ENCODE measurements at places on chromosomes 12 and 14.

GRCh38 chr12:132776816-132777568, 15.4 kb upstream of the ANKLE2 start:
- no peak for DNase-seq

- no peak for DNase-seq
Observed at GRCh38 chr14:94989946-94990345, 167.4 kb downstream of the DICER1 start.

- DNase-seq = no peak
Observed at GRCh38 chr14:73736842-73737241, 22.7 kb upstream of the PNMA1 start.

DNA sequence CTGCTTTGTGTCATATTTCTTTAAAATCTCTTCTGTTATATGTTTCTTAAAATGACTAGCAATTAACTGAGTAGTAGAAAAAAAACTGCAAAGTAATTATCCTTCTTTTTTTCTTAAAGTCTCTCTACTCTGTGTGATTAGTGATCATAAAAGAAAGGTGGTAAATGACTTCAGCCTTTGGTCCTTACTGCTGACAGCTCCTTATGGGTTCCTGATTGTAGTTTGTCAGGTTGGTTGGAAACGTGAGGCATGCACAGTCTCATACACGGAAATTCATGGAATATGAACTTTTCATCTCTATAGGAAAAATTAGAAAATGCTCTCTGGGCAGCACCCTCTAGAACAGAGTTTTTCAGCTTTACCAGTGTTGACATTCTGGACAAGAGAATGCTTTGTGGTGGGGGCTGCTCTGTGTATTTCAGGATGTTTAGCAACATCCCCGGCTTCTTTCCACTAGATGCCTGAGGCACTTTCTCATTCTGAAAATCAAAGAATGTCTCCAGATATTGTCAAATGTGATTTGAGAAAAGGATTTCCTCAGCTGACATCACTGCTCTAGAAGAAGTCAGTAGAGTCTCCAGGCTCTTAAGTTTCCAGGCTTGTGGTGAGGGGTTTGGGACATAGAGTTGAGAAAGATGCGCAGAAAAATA, 121.0 kb downstream of the PIK3C2G start:
- no peak for DNase-seq

DNA sequence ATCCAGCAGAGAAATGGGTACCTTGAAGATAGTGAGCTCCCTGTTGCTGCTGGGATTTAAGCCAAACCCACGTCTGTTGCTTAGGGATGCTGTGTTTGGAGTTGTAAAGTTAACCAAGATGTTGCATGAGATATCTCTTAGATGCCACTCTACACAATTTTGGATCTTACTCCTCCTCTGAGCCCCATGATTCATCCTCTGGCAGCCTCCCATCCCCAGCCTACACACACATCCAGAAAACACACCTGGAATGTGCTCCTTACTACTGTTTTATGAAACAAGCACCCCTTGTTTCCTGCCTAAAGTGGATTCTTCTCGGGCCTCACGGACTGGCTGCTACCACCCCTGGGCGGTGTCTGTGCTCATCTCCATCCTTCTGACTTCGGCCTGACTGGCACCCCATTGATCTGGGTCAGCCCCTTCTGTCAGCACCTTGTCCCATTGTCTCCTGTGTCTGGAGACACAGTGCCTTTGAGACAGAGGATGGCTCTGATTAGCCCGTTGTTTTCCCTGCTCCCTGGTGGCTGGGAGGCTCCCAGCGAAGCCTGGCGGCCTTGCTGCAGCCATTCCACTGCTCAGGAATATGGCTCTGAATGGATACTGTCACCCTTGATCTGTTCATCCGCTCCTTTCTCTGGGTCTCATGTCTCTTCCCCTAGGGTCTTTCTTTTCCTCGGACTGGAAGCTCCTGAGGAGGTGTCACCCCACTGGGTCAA, 24.3 kb downstream of the TSPAN9 start:
- DNase-seq = no peak

DNA sequence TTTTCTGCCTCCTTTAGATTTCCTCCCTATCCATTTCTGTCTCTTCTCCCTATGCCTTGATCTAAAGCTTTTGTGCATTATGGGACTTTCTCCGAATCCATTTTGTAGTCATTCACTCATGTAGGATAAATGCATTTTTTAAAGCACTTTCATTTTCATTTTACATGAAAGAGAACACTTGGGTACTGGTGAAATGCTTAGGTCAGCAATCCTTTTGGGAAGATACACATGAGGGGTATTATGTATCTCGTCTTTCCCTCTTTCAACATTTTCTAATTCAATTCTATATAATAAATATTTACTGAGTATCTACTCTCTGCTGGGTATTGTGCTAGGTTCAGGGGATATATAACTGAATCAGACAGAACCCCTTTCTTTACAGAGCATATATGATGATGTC, 577.6 kb downstream of the NRXN3 start:
- DNase-seq = no peak

- DNase-seq = no peak
Observed at GRCh38 chr14:105430565-105430964, 10.9 kb downstream of the MTA1 start.

- DNase-seq = no peak
Observed at GRCh38 chr12:14129611-14130195, 148.3 kb upstream of the GRIN2B start.

GRCh38 chr12:19130224-19131024, 891 bp downstream of the PLEKHA5 start:
- DNase-seq = peak; percentile 56

DNA sequence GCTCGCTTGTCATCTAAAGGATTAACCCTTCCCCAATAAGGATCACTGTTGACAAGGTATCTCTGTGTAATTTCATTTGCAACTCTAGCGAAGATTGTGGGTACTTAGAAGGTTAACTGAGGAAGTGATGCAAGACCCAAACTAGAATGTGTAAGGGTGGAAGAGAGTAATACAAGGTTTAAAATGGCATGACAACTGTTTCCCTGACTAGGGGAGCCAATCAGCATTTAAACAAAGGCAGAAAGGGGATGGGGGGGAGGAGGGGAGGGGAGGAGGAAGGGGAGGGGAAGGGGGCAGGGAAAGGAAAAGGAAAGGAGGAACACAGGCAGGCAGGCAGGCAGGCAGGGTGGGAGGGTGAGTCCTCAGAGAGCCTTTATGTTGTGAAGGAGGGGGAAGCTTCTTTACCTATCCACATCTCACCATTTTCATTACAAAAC, 31.1 kb downstream of the NRDE2 start:
- DNase-seq = no peak

- DNase-seq = no peak
Observed at GRCh38 chr14:71523630-71524319, 408.5 kb upstream of the RGS6 start.

DNA sequence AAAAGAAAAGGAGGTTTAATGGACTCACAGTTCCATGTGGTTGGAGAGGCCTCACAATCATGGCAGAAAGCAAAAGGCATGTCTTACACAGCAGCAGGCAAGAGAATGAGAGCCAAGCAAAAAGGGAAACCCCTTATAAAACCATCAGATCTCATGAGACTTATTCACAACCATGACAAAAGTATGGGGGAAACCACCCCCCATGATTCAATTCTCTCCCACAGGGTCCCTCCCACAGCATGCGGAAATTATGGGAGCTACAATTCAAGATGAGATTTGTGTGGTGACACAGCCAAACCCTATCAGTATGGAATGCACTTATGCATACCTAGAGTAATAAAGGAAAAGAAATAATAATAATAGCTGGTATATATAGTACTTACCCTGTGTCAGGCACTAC, 4.5 kb upstream of the GLIPR1 start:
- no peak for DNase-seq

GRCh38 chr12:70549340-70550179, 87.7 kb downstream of the PTPRB start:
- DNase-seq = no peak

GRCh38 chr14:54087376-54087775, 130.8 kb upstream of the BMP4 start:
- DNase-seq = no peak

DNA sequence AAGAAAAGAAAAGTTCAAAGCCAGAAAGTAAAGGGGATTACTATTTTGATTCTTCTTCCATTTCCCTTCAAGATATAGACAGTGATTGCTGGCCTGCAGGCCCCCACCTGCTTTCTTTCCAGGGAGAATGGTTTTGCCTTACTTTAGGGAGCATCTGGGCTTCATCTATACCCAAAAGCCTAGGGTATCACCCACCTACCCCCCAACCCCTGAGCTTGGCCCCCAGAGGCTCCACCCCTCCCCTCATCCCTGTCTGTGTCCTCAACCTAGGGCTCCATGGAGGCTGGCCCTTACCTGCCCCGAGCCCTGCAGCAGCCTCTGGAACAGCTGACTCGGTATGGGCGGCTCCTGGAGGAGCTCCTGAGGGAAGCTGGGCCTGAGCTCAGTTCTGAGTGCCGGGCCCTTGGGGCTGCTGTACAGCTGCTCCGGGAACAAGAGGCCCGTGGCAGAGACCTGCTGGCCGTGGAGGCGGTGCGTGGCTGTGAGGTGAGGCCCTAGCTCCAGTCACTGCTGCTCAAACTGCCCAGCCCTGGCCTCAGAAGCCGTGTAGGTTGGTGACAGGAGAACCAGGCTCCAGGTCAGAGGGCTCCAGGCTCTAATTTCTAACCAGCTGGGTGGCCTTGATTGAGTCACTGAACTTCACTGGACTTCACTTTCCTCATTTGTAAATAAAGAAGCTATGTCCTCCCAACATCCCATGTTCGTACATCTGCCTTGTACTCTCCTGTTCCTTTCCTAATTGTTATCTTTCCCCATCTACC, 13.6 kb downstream of the ARHGEF40 start:
- no peak for DNase-seq

DNA sequence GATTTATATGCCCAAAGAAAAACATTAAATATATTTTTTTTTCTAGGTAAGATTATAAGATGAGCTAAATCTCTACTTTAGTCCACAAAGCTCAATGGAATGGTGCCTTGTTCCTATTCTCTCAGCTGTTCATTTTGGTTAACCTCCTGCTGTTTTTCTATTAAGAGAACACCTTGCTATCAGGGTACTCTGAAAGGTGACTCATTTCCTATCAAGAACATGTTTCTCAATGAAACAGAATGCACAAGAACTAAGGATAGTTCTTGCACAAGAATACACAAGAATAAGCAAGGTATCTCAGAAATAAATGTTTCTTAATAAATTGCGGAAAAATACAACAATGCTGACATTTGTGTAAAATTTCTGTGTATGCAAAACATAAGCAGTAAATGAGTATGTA, 14.1 kb downstream of the ABCD2 start:
- no peak for DNase-seq

- no peak for DNase-seq
Observed at GRCh38 chr12:75086091-75087038, 123.3 kb downstream of the KCNC2 start.

GRCh38 chr14:72790887-72791566, 102.9 kb downstream of the DPF3 start:
- DNase-seq = no peak

GRCh38 chr12:105915997-105916759, 222.6 kb downstream of the NUAK1 start:
- no peak for DNase-seq

DNA sequence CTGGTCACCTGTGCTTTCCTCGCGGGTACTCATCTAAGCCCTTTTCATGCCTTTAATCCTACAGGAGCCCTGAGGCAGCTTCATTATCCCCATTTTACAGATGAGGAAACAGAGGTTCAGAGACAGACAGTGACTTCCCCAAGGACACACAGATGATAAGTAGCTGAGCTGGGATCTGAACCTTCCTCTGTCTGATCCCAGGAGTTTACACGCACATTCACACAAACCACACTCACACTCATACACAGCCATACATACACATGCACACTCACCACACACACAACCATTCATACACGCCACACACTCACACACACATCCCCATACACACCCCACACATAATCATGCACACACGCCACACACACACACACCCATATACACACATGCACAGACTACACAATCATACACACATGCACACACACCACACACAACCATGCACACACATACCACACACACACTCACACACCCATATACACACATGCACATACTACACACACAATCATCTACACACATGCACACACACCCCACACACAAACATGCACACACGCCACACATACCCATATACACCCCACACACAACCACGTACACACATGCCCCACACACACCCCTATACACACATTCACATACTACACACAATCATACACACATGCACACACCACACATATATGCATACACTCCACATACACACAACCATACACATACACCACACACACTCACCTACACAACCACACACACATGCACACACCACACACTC, 2.7 kb downstream of the TMEM119 start:
- DNase-seq = no peak
